Right renal cortex interstitium (tissue), 3 donors: ENCODE measurements at places on chromosomes 11 and 22. TPM values are rescaled to one million over a fixed set of nuclear protein-coding genes. Genes with fewer than 3 reads are reported as not detected.

- no peak for DNase-seq
Measured at GRCh38 chr22:50612528-50613221, 12.1 kb downstream of the MAPK8IP2 start.

- no peak for DNase-seq
Measured at GRCh38 chr11:92489826-92490399, 265.3 kb downstream of the FAT3 start.

DNA sequence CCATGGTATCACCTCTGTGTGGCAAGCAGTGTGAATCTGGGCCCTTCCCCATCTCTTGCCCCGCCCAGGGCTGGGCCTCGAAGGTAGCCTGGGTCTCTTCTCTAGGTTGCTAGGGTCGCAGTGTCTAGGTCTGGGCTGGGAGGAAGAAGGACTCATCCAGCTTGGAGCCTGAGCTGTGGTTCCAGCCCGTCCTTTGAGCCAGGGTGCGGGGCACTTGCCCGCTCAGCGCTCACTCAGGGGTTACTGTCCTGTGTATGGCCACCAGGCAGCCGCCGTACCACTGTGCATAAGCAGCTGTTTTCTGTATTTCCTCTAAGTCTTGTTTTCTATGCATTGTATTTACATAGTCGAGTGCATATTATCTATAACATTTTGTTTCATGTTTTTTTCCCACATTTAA lies 160.9 kb downstream of the TBC1D22A start:
- DNase-seq, result no peak

DNA sequence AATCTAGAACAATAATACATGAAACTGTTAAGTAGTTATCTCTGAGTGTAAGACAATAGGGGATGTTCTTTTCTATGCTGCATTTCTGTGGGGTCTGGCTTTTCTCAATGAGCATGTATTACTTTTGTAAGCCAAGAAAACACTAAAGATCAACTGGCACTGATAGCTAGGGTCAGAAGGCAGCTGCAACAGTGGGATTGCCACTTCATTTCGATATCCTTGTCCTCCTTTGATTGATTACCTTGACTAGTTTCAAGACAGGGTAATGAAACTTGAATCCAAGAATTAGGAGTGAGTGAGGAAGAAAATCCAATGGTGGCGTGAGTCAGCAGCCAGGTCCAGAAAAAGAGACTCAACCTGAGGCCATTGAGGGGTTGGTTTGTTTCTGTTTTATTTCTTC lies 46.5 kb downstream of the FEZ1 start:
- no peak for DNase-seq

GRCh38 chr11:116439361-116439677 lies 333.5 kb downstream of the BUD13 start:
- DNase-seq, result no peak

DNA sequence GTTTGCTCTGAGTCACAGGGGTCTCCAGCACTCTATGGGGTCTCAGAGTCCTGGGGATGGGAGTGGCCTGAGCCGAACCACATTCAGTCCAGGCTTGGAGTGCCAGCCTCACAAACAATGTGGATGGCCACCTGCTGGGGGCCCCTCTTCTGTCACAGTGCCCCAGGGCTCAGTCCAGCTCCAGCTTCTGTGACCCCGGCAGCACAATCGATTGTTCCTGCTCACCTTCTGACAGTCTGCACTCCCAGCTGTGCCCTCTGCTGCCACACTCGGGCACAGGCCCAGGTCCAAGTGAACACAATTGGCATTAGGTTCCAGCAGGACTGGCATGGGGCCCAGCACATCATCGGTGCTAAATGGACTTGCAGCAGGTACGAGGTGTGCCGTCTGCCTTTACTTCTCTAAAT lies 84.8 kb downstream of the TP53I11 start:
- no peak for DNase-seq

GRCh38 chr22:35554297-35554845 lies 13.7 kb downstream of the RASD2 start:
- no peak for DNase-seq

DNA sequence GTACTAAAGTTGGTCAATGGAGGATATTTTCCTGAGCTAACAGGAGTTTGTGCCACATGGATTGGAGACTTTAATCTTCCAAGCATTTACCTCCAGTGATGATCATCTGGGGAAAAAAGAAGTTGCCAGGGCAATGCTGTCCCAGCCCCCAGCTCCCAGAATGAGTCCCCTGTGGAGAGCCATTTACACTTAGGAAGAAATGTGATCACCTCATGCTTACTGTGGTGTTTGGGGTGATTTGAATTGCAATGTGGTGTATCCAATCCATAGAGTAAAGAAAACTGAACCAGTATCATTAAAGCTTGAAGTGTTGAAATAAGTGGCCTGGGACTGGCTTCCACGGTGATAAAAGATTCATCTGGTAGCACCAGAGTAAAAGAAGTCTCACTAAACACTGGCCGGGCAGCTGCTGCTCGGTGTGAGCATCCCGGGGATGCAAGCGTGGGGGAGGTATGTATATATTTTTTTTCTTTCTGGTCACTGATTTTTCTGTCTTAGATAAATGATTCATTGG lies 117.2 kb upstream of the NTM start:
- DNase-seq, result no peak

The SHANK3 gene
- 13.2 TPM for polyA plus RNA-seq

The CPT1A gene
- polyA plus RNA-seq, result 35.0 TPM

The GDPD4 gene
- polyA plus RNA-seq, result 0.04 TPM
